Urothelium cell line (cell line): ENCODE measurements at places on chromosomes 3 and 15.

DNA sequence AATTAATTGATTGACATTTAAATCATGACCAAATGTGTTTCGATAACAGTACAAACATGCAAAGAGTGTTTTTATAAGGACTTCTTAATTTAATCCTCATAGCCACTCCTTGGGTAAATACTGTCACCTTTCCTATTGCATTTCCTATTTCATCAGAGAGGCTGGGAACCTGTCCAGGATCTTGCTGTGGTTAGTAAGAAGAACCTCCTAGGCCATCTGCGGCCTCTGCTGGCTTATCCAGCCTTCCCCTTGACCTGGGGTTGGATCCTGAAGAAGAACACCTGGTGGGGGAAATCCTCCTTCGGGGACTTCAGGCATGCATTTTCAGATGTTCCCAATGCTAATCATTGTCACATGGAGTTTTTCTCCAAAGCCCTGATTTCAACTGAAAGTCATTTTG, 25.5 kb downstream of the GLDN start:
- no peak for DNase-seq

- DNase-seq = no peak
Observed at GRCh38 chr3:50401978-50402595, 42.8 kb upstream of the TMEM115 start.

DNA sequence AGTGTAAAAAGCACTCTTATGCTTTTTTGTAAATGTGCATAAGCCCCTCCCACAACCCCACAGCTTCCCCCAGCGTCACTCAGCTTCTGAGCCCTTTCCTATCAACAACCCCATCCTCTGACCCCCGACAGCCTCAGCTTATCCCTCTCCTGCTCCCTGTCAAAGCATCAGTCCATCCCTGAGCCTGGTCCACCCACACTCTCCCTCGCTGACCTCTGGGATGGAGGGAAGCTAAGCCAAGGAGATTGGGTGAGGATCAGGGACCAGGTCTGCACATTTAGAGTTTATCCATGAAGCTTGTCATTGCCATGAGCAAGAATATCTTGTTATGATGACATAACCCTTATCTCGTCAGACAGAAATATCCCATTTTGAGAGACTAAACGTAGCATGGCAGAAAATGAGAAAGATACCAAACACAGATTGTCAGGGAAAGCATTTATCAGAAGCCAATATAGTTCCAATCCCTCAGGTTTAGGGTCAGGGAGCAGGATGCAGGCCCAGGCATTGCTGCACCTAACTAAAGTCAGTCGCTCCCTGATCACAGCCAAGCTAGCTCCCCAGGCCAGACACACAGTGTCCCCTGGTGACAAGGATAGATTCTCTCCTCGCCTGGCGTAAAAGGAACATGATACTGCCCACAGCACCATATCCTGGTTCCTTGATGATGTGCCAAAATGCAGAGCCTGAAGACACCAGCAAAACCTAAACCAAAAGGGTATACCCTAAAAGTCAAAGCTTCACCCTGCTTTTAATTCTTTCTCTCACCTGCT, 66.9 kb downstream of the DCLK3 start:
- DNase-seq = no peak

- no peak for DNase-seq
Observed at GRCh38 chr3:190545191-190545590, 31.3 kb downstream of the IL1RAP start.

DNA sequence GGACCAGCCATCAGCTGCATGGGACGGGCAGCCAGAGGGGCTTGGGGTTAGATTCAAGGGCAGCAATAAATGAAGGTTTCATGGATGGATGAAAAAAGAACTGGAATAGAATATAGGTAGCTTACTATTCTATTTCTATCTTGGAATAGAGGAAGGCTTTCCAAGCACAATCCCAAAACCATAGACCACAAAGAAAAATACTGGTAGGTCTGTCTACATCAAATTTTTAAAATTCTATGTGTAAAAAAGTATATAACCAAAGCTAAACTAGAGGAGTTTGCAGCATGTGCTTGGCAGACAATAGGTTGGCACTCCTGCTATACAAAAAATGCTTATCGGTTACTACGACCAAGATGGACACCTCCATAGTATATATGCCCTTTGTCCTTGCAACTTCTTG, 7.2 kb upstream of the FBLN2 start:
- DNase-seq = no peak
